ENCODE measurements at places on chromosomes 16 and 17.
A peak's percentile ranks its signal among the peaks of the same experiment; 100 is the strongest.

DNA sequence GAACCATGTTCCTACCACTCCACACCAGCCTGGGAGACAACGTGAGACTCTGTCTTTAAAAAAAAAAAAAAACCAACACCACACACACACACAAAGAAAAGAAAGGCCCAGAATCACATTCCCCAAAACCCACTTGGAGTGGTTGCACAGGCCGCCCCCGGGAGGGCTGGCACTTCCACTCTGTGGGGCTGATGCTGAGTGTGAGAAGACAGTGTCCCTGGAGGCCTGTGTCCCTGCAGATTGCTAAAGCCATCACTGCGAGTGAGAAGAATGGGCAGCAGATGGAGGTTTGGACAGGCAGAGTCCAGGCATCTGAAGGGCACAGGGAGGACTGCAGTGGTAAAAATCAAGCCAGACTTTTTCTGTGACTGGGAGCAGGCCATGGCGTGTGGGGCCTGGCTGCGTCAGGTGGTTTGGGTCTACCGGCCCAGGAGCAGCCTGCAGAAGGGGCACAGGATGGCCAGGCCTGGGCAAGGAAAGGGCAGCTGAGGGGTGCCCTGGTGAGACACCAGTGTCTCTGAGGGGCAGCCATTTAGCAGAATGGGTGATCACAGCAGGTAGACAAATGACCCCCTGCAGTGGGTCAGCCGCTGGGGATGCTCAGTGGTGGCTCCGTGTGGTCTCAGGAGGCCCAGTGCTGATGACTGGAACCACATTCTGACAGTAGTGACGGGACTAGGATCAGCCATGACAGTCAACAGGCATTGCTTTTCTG, 13.1 kb downstream of the CTRB2 start:
- DNase-seq, result no peak

GRCh38 chr17:61399131-61400065, at the start of gene TBX2:
TBX2 (plus strand) TSS chr17:61399843; CDS start chr17:61400177, 334 bp downstream.
- no peak for DNase-seq

GRCh38 chr16:87192452-87193073, 124.6 kb downstream of the C16orf95 start:
- peak; percentile 45 for DNase-seq

- DNase-seq, result no peak
These were observed 42.1 kb downstream of the SYNRG start for GRCh38 chr17:37567137-37567536.

DNA sequence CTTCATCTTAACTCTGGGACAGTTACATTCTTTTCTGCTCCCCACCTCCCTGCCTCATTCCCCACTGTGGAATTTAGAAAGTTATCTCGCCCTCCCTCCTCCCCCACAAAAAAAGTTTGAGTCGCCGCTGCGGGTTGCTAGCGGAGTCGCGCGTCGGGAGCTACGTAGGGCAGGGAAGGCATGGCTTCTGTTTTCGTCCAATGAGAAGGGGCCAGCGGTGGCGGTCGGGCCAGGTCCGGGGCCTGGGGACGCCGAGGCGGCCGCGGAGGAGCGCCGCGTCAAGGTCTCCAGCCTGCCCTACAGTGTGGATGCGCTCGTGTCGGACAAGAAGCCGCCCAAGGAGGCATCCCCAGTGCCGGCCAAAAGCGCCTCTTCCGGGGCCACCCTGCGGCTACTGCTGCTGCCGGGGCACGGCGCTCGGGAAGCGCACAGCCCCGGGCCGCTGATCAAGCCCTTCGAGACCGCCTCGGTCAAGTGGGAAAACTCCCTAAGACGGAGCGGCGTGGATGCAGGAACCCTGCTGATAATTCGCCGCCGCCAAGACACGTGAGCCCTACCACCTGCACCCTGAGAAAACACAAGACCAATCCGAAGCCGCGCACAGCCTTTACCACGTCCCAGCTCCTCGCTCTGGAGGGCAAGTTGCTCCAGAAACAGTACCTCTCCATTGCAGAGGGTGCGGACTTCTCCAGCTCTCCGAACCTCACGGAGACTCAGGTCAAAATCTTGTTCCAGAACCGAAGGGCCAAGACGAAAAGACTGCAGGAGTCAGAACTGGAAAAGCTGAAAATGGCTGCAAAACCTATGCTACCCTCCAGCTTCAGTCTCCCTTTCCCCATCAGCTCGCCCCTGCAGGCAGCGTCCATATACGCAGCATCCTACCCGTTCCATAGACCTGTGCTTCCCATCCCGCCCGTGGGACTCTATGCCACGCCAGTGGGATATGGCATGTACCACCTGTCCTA, 8.9 kb downstream of the OR4D1 start:
- DNase-seq, result no peak

DNA sequence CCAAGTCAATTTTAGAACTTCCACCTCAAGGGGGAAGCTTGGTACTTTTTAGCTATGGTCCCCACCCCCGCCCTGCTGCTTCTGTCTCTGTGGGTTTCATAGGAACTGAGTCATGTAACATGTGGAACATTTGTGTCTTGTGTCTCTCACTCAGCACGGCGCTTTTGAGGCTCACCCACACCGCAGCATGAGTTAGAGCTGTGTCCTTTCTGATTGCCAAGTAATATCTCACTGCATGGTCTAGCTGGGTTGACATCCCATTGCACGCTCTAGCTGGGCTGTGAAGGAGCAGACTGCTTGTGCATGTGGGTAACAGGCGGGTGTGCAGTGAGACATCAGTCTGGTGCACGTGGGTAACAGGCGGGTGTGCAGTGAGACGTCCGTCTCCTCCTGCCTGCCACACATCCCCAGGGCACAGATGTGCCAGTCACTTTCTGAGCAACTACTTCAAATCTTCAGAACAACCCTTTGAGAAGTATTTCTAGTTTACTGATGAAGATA, 26.4 kb upstream of the SLC7A5 start:
- peak; percentile 12 for DNase-seq

GRCh38 chr17:82810644-82811430, 29.0 kb downstream of the ZNF750 start:
- DNase-seq, result no peak

DNA sequence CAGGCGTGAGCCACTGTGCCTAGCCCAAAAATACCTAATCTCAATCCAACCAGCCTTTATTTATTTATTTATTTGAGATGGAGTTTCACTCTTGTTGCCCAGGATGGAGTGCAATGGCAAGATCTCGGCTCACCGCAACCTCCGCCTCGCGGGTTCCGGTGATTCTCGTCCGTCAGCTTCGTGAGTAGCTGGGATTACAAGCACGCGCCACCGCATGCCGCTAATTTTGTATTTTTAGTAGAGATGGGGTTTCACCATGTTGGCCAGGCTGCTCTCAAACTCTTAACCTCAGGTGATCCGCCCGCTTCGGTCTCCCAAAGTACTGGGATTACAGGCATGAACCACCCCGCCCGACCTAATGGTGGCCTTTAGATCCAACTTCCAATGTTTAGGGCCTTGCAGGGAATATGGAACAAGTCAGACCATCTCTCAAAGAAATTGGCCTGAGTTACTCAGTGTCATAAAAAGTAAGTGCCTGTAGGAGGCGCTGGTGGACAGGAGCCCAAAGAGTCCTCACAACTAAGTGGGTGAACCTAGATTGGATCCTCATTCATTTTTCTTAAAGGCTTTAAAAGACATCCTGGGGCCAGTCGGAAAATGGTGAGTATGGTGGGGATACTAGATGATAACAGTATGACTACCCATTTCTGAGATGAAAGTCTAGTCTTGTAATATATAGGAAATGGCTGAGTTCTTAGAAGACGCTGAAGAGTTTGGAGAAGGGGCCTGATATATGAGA, 4.6 kb downstream of the ZSCAN10 start:
- no peak for DNase-seq
